Astrocyte of the cerebellum (primary cell): ENCODE measurements at places on chromosomes 3 and 15.

DNA sequence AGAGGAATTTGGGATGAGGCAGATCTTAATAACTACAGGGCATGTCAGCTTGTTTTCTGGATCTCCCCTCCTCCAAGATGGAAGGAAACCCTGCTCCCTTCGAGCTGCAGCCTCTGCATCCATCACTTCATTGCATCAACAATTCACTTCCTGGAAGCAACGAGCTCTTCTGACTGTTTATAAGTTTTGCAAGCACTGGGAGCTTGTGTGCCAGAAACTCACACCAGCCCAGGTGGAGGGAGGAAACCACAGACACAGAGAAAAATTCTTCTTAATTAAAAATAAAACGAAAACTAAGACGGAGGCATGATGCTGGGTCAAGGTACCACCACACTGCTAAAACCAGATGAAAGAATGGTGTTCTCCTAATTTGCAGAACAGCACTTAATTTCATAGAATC is 10.6 kb downstream of the LRIG1 start:
- no peak for DNase-seq

DNA sequence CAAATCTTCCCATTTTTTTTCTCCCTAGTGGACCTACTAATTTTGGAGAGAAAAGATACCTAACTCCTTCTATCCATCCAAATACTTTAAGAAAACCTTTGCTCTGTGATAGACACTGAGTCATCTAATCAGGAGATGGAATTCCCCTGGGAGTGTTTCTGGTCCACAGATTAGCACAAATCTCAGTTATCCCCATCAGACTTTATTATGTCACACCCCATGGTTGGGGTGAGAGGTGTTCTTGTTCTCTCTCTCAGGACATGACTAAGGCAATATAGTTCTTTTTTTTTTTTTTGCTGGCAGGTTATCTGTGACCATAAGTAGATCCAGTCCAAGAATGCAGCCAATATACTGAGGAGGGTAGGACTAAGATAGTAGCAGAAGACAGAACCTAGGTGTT is 15.8 kb downstream of the SLC9A9 start:
- DNase-seq = no peak

- peak; percentile 16 for DNase-seq
These were observed 40.0 kb downstream of the ATG7 start for GRCh38 chr3:11312166-11312565.

DNA sequence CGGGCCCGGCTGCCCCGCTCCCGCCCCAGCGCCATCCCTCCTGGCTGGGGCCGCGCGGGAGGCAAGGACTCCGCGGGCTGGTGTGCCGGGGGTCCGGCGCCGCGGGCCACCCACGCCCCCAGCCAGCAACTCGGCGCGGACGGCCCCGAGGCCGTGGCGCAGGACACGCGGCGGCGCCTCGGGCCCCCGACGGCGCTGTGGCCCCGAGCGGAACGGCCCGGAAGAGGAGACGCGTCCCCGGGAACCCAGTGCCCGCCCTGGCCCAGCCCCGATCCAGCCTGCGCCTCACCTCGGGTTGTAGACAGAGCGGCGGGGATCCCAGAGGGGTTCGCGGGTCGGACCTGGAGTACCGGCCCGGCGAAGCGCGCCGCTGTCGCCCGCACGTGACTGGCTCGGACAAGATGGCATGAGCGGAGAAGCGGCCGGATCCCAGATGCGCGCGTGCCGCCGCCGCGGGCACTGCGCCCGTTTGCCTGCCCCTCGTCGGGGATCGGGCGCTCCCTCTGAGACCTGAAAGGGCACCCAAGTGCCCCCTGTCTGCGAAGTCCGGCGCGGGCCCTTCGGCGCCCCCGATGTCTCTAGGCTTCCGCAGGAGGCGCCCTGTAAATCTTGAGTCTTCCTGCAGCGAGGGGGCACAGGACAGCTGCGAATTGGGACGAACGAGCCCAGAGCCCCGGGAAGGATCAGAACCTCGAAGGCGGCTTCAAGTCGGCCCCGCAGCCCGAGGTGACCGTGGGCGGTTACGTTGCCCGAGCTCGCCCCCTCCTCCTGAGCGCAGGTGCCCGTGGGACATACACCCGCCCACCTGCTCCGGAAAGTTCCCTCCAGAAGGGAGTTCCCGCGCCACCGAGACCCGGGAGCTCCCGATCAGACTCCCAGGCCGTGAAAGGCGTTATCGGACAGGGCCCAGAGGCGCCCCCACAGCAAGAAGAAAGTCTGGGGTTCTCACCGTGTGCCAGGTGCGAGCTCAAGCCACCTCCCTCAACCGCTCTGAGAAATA is 598 bp upstream of the SFMBT1 start:
- DNase-seq = no peak

GRCh38 chr15:71628988-71629770 is 181.2 kb upstream of the NR2E3 start:
- DNase-seq = no peak

- DNase-seq = no peak
These were observed 105.6 kb upstream of the ROPN1 start for GRCh38 chr3:124097362-124098131.

- DNase-seq = no peak
These were observed 68.0 kb downstream of the FNDC3B start for GRCh38 chr3:172107403-172107802.

DNA sequence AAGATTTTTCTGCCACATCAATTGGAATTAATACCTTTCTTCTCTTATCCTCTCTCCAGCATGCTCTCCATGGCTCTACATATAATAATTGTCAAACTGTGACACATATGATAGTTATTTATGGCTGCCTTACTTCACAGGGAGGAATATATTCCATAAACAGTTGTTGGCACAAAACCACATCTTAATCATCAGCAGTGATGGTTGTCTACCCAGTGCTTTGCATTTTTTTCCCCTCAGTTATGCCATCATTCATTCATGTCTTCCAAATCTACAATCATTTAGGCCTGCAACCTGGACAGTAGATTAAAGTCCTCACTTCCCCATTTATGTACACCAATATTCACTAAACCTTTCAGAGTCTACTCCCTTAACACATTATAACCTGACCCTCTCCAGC is 107.7 kb downstream of the THRB start:
- no peak for DNase-seq

DNA sequence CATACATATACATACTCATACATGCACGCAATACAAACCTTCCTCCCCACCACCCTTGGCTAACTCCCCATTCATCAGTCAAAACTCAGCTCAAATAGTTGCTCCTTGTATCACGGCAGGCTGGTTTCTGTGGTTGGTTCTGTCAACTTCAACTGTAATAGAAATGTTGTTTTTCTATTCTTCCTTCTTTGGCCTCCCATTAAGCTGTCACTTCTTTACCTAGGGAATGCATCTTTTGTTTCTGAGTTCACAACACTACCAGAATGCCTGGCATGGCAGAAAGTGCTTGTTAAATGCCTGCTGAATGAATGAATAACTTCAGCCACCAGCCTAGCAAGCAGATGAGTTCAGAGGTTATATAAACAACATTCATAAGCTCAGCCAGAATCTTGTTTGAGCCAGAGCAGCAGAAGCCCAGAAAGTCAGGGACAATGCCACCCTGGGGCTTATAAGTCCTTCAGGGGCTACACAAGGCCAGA is 63.1 kb downstream of the B3GALNT1 start:
- peak; percentile 48 for DNase-seq

DNA sequence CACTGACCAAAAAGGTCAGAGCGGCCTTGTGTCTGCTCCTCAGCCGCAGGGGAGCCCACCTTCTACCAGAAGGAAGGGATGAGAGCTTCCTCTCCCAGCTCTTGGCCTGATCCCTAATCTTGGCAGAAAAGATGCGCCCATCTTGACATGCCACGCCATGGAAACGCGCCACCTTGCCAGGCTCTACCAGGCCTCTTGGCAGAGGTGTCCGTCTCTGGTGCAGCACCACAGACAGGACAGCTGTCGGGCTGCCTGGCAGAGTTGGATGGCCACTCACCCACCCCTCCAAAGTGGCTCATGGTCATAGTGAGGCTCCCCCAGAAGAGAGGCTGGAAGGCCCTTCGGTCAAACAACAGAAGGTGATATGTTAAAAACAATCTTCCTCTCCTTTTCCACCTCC is 105.2 kb downstream of the LIPC start:
- no peak for DNase-seq

DNA sequence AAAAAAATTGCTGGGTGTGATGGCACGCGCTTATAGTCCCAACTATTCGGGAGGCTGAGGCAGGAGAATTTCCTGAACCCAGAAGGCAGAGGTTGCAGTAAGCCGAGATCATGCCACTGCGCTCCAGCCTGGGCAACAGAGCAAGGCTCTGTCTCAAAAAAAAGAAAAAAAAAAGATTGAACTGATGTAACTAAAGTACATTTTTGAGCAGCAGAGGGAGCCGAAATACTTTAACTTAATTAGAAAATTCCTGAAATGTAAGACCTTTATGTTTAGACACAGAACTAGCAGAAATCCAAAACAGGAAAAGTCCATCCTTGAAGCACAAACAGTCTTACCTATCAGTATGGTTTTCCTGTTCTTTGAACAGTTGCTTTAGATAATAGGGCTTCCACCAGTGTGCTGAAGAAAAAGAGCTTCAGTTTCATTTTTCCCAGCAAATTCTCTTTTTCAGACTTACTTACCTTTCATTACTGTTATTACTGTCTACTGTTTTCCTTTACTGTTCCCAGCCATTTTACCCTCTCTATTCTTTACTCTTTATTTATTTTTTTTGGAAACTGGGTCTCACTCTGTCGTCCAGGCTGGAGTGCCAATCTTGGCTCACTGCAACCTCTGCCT is 33.4 kb upstream of the ZNF609 start:
- peak; percentile 41 for DNase-seq

- peak; percentile 57 for DNase-seq
These were observed 29.4 kb upstream of the TMEM45A start for GRCh38 chr3:100463002-100463401.

GRCh38 chr3:5017925-5018531 is 38.8 kb downstream of the BHLHE40 start:
- no peak for DNase-seq

GRCh38 chr3:42085641-42086376 is 5.3 kb upstream of the TRAK1 start:
- no peak for DNase-seq

- no peak for DNase-seq
These were observed 9.1 kb upstream of the FEM1B start for GRCh38 chr15:68268405-68268804.

- no peak for DNase-seq
These were observed 4.8 kb downstream of the C3orf52 start for GRCh38 chr3:112090887-112091586.

- no peak for DNase-seq
These were observed 147.8 kb upstream of the TGFBR2 start for GRCh38 chr3:30458376-30459171.

DNA sequence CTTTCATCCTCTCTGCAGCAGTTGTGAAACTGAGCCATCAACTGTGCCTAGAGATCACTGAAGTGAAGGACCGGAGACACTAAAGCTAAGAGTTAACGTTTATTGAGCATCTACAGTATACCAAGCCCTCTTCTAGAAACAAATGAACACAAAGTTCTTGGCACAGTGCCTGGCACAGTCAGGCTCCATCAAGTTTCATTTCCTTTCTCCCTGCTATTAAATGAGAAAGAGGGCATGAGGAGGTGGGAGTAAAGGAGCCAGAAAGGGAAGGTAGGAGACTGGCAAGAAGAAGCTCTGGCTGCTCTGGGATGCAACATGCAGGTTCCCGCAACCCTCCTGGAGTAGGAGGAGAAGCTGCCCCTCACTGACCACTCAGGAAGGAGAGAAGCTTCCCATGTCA is 30.6 kb downstream of the CYP19A1 start:
- no peak for DNase-seq

GRCh38 chr3:14947100-14947885 is at the start of gene NR2C2:
NR2C2 (plus strand) TSS chr3:14947583; CDS start chr3:15003915, 56,332 bp downstream.
- DNase-seq = peak; percentile 20

GRCh38 chr3:32998631-32999451 is 47.4 kb downstream of the CCR4 start:
- no peak for DNase-seq

DNA sequence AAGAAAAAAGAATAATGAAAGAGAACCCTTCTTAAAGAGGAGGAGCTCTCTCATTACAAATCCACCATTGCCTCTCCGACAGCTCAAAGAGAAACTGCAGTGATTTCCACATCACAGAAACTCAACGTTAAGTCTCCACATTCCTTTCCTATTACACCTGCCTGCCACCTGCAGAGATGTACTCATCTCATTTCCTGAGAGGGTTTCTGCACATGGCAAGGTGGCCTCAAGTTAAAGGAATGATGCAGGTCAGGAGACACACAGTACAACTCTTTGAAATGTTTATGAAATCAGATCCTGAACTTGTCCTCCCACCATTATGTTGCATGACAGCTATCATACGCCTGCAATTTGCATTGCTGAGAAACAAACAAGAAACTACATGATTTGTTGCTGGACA is 458.4 kb upstream of the ADAMTS9 start:
- DNase-seq = peak; percentile 57

GRCh38 chr3:102400142-102400541 is 34.7 kb upstream of the ZPLD1 start:
- peak; percentile 8 for DNase-seq

DNA sequence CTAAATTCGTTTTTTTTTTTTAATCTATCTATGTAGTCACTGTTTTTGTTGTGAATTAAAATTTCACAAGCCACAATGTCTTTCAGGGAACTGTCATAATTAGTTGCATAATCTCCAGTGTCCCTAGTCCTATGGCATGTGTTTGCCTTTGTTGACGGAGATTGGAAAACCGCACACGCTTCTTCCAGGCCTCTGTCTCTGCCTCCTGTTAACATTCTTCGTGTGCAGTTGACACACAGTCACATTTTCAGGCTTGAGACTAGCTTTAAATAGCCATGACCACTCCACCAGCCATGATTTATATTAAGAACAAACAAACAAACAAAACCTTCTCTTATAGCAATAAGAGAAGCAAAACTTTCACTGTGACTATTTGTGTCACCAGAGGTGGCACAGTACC is 139.8 kb downstream of the DUT start:
- no peak for DNase-seq
